Bronchial epithelial cell (primary cell): ENCODE measurements at places on chromosomes 5 and 9.

- DNase-seq, result no peak
These were observed 3.7 kb upstream of the SSBP2 start for GRCh38 chr5:81754621-81755020.

- no peak for DNase-seq
These were observed 41.2 kb upstream of the TRIO start for GRCh38 chr5:14101922-14102321.

DNA sequence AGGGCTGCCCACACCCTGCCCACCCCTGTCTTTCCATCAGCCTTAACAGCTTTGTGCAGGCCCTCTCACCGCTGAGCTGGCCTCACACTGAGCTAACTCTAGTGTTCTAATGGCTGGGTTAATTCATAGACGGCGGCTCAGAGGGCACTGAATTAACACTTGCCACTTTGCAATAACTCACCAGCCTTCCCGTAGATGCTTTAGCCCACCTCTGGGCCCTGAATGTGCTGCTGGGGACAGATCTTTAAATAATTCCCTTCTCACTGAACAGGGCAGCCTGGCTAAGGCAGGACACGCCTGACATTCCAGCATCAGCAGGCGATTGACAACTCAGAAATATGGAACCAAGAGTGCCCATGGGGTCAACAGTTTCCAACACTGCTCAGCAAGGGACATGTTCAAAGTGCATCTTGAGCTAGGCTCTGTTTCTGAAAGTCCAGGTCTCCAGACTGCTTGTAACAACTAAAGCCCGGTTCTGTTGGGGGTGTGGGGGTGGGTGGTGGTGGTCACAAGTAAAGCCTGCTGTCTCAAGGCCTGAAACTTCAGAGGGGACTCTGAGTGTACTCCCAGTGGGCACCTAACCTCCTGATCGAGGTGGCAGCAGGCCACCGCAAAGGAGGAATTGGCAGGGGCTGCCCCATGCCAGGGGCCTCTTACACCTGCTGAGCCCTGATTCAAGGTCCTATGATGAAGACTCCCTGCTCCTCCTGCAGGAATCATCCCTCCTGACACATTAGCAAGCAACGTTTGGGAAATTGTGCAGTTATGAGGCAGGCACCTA lies 248.3 kb downstream of the FSTL4 start:
- no peak for DNase-seq

- DNase-seq, result peak; percentile 75
These were observed 14.1 kb downstream of the ASPN start for GRCh38 chr9:92468206-92468605.

- DNase-seq, result no peak
These were observed 80.4 kb upstream of the OSMR start for GRCh38 chr5:38765399-38765861.

GRCh38 chr9:19431361-19432171 lies 22.8 kb downstream of the ACER2 start:
- no peak for DNase-seq

DNA sequence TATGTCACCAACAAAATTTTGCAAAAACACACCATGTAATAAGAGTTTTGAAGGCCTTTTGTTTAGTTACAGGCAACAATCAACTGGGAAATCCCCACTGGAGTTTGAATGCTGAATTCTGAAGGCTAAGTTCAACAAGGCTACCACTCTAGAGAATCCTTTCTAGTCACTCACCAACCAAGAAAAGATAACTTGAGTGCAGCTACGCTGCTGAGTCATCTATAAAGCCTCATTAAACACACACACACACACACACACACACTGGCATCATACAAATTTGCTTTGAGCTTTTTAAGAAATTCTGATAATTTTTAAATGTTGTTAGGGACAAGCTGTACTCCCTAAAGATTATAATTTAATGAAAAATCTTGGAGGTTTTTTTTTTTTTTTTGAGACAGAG lies 219.6 kb downstream of the DENND1A start:
- peak; percentile 62 for DNase-seq

DNA sequence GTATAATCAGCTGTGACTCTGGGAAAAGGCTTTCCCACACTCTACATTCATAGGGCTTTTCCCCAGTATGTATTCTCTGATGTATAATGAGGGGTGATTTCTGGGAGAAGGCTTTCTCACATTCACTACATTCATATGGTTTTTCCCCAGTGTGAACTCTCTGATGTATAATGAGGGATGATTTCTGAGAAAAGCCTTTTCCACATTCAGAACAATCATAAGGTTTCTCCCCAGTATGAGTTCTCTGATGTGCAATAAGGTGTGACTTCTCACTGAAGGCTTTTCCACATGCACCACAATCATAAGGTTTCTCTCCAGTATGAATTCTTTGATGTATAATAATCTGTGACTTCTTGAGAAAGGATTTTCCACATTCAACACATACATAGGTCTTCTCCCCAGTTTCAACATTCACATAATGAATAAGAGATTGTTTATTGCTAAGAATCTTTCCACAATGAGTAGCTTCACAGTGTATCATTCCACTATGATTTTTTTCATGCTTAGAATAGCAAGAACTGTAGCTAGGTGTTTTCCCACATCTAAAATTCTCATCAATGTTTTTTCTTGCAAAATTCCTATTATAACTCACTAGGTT lies 26.7 kb upstream of the ZNF300 start:
- no peak for DNase-seq

- DNase-seq, result peak; percentile 85
These were observed 185.8 kb downstream of the CDK5RAP2 start for GRCh38 chr9:120394058-120394669.

- peak; percentile 49 for DNase-seq
These were observed 28.8 kb upstream of the ROR2 start for GRCh38 chr9:91978740-91979414.

GRCh38 chr5:57595523-57595991 lies 112.9 kb upstream of the ACTBL2 start:
- DNase-seq, result no peak

DNA sequence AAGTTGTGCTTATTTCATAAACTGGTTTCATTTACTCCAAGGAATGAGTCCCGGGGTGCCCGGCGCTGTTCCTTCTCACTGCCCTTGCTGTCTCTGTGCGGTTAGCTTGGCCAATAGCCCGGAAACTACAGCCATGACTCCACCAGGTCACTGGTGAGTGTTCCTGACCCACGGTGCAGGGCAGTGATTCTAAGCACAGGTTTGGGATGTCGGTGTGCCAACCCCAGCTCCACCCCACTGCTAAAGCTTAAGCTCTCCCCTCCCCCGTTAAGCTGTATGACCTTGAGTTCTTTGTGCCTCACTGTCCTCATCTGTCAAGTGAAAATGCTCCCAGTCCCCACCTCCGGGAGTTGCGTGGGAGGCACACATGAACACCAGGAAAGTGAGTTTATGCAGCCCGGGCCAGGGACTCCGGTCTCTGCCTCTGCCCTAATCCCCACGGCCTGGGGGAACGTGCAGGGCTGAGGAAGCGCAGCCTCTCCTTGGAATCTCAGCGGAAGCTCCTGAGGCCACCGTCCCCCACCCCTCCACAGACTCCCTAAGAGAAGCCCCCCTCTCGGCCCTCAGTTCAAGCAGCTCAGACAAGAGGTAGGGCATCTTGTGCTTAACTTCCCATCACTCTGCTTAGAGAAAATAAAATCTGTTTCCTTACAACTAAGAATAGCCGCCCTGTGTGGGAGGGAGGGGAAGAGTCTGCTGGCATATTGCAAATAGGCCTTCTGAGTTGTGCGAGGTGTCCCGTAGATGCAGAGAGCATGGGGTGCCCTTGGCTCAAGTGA lies 92.0 kb upstream of the RAI14 start:
- DNase-seq, result no peak

- DNase-seq, result no peak
These were observed 174.7 kb downstream of the NR3C1 start for GRCh38 chr5:143228597-143229293.

DNA sequence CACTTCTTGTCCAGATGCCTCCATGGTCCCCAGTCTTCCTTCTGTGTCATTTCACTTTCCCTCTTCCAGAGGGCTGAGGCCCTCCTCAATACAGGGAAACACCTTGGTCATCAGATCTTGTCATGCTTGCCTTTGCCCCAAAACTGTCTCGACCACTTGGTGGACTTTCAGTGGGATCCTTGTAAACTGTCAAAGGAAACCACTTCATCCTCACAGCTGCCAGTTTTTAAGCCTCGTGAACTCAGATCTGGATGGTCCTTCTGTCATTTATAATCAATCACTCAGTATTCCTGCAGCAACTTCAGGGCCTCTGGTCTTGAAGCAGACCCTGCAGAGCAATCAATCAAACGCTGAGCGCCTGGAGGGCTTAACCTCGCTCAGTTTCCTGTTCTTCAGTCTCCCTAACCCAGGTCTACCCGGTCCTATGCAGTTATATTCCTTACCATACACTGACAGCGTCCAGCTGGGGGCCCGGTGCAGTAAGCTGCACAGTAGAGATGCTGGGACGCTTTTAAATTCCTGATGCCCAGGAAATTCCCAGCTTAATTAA lies 74.6 kb downstream of the GOLPH3 start:
- DNase-seq, result no peak

DNA sequence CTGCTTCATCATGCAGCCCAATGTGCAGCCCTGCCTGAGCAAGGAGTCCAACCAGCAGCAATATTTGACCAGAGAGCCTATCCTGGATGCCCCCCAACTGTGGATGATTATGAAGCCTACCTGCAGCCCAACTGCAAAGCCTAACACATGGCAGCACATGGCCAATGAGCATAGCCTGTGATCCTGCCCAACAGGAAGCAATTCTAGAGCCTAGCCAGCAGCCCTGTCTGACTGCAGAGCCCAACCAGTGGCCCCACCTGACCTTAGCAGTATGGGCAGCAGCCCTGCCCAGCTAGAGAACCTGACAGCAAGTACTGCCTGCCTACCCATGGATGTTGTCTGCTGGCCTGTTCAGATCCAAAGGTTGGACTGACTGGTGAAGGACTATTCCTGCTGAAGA lies 97.3 kb upstream of the SH3GL2 start:
- no peak for DNase-seq

DNA sequence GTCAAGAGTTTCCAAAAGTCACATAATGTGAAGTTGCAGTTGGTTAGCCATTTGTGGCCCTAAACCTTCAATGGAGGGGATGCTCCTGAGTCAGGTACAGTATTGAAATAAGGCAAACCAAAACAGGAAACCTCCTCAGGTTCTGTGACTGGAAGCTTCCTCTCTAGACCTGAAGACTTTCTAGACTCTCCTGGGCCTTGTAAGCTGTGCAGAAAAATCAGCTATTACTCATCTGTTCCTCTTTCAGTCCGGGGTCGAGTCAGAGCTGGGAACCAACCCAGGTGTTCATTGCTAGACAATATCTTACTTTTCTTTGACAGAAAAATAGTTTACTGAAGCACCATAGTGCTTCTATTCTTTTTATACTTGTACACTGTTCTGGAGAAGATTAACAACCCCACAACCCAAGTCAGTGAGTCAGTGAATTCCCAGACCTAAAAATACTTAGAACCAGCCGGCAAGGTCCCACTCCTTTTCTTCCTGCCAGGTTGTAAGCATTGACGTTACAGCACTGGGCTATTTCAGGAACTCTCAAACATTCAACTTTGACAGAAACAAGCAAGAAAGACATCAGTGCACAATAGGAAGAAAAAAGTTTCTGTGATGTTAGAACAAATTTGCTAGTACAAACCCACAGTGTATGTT lies 47.3 kb downstream of the FSTL4 start:
- no peak for DNase-seq

DNA sequence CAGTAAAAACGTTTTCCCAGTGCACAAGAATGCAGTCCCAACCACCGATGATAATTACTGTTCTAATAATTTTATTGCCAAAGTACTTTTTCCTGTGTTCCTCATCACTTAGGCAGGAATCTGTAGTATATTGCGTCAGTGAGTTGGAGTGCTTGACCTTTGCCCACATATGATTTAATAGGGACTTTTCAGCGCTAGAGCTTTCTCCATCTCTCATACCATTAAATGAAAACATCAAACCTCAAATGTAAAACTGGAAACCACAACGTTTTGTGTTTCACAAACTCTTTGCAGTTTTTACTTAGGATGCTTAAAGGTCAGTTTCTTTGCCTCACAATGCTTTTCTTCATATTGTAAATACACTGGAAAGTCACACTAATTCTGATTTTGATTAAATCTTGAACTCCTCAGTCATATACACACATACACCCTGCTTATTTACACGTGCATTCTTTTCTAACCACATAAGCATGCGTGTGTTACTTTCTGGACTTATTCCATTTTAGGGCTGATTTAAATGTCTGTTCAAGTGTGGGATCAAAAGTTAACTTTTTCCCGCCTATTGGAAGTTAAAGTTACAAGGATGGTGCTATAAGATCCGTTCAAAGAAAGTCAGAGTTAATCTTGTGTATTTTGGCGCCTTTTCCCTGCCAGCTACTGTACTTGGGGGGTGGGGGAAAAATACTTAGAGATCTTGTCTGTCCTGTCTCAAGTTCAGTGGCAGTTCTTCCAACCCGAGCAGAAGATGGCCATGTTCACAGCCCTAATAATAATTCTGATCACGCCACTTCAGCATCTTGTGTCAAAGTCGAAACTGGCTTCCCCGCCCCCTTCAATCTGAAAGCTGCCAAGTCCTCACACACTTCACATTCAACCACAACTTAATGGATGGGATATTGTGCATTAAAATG lies 6.6 kb upstream of the NFIB start:
- DNase-seq, result peak; percentile 86

GRCh38 chr5:41143131-41143901 lies 70.0 kb downstream of the C6 start:
- DNase-seq, result no peak

DNA sequence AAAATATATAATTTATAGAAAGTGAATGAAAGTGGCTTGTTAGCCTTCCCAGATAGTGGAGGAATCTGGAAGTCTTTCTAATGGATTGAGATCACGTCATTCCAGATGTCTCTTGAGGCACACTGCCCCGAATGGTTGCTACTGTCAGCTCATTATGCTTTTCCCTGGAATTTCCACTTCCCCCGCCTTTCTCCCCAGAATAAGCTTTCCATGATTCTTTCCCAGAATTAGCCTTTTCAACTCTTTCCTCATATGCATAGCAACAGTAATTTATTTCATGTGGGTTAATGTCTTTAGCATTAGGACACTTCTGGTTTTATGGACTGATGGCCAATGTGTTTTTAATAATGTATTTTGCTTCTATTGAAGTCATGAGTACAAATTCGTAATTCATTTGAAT lies 81.5 kb downstream of the PALM2AKAP2 start:
- no peak for DNase-seq

DNA sequence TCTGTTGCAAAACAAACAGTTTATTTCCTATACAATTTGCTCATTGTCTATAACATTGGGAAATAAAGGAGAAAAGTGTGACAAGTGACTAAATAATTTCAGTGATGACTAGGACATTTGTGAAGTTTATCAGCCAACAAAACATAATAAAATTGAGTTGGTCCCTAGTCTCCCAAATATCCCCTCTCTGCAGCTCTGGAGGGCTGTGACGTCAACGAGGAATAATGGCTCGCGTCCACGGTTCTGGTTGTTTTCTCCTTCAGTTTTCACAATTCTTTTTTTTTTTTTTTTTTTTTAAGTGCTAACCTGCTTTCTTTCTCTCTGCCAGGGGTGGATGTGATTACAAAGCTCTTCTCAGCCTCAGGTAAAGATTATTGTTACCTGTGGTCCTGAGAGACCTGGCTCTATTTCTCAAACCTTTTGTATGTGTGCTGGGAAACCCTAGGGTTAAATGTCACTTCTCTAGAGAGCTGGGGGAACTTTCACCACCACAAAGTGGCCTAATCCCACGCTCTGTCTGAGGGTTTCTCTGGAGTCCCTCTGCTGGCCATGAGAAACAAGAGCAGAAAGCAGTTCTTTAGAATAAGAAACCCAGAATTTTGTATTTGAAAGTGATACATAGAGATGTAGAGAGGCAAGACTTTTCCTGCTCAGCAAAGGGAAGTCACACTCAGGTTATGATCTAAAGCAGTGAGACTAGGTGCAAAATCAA lies 36.2 kb upstream of the ANKRD55 start:
- DNase-seq, result peak; percentile 25
